ENCODE measurements at places on chromosomes 3 and 15.

DNA sequence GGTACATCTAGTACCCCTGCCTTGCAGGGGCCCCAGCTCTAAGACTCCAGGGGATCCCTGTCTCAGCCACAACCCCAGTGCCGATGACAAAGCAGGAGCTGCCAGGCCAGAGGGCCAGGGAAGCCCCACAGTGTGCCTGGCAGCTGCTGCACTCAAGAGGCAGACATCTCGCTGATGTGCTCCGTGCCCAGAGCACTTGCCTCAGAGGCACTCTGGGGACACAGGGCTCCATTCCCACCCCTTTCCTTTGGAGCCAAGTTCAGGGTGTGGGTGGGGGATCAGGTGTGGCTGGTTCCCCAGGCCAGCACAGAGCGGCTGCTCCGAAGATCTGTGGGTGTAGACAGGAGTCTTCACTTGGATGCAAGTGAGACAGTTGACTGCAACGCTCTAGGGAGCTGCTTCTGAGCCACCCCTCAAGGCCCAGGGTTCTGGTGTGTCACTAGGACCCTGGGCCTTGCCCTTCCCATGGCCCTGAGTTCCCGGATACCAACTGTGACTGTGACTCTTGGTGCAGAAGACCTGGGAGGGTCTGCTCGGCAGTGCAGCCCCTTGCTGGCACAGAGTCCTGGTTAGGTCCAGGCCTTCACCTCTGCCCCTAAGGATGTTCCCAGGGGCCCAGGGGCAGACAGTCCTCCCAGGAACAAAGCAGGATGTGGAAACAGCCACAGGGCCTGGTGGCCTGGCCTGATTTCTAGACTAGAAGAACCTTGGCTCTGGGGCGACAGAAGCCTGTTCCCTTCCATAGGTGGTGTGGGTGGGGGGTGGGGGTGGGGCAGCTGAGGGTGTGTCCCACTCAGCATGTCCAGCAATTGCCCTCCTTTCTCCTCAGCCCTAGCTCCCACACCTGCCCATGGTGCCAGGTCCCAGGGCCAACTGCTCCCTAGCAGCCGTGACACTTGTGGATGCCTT lies 2.5 kb downstream of the NT5DC2 start:
- no peak for DNase-seq

GRCh38 chr3:151403246-151403645 lies 18.7 kb upstream of the P2RY12 start:
- no peak for DNase-seq

GRCh38 chr3:45950686-45951600 lies 7.7 kb downstream of the CXCR6 start:
- no peak for DNase-seq

- DNase-seq, result no peak
These were observed 85.1 kb downstream of the STAG1 start for GRCh38 chr3:136667081-136667480.

DNA sequence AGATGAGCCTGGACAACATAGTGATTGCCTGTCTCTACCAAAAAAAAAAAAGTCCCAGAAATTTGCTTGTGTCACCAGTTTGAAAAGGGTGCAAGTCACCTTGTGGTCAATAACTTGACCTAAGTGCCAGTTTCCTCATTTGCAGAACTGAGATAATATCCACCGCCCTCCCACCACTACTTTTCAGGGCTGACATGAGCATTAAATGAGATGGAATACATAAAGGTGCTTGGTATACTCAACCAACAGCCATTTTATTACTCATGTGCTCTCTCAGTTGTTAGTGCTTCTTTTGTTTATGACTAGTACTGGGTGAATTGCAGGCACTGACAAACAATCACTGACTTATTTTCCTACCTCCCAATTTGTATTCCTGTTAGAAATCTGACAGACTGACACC lies 340.5 kb upstream of the SATB1 start:
- DNase-seq, result no peak

DNA sequence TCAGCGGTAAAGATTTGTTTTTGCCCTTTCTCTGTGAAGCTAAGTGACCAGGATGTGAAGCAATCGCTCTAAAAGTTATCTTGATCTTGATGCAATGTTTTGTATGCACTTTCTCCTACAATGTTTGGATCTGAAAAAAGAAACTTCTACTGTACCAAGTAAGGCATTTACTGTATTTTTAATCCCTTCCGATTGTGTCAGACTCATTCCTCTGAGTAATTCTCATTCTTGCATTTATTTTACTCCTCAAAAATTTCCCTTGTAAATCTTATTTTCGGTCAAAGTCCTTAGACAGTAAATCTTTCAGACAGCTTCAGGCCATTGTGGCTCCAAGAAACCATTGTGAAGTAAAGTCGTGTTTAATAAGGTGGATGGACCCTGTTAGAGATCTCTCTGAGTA lies 141.9 kb downstream of the TP63 start:
- DNase-seq, result no peak

- peak; percentile 89 for DNase-seq
These were observed 539 bp upstream of the MGLL start for GRCh38 chr3:127822682-127823425.

GRCh38 chr3:185511711-185512110 lies 12.9 kb upstream of the TMEM41A start:
- DNase-seq, result no peak

DNA sequence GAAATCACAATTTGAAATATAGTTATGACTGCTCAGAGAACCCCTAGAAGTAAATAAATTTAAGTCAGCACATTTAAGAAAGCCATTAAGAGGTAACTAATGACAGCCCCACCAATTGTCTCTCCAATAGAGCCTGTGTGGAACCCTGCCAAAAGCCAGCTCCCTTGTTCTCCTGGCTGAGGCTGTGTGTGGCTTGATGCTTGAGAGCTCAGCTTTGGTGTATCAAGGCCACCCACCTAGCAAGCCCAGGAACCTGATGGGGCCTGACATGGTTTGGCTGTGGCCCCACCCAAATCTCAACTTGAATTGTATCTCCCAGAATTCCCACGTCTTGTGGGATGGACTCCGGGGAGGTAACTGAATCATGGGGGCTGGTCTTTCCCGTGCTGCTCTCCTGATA lies 106.9 kb downstream of the LRRN1 start:
- DNase-seq, result peak; percentile 33

- no peak for DNase-seq
These were observed 941 bp upstream of the SH3BP5 start for GRCh38 chr3:15333099-15333955.

- DNase-seq, result no peak
These were observed 160.5 kb downstream of the FNDC3B start for GRCh38 chr3:172199850-172200369.

- no peak for DNase-seq
These were observed 406.8 kb upstream of the CBLB start for GRCh38 chr3:106275592-106275991.

DNA sequence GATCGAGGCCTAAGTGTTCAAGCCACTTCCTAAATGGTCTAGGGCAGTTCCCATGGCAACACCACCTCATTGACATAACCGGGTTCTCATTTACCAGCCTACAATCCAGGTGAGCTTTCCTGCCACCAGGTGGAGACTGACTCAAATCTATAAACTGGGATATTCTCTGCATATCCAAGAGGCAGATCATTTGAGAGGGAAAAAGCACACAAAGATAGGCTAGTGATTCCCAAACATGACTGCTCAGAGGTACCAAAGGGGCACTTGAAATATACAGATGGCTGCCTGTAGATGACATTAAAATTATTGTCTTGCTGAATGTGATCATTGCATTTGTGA lies 141.3 kb upstream of the PROK2 start:
- peak; percentile 52 for DNase-seq

DNA sequence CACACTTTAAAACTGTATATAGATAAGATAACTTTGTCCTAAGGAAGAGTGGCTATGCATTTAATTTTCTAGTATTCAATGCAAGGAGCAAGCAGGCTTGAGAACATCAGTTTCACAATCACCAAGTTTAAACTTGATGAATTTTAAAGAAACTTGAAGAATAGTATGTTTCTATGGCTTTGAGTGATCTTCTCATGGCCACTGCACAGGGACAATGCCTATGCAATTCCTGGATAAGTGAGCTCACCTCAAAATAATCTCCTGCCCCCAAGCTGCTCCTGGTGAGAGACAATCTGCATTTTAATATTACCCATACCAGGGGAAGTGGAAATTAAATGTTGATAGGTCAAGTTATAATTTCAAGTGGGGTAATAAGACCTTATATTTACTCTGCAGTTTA lies 376.6 kb upstream of the CBLB start:
- no peak for DNase-seq

DNA sequence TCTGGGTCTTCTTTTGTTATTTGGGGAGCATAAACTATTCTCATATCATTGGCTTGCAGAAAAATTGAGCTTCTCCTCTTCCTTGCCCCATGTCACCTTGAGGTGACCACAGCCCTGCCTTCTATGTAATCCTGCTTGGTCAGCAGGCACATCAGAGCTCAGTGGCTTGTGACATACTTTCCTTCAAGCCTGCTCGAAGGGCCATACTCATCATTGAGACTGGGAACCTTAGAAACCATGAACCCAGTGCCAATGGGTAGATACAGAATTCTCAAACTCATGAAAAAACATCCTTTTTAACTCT lies 3.7 kb upstream of the CCR2 start:
- DNase-seq, result no peak

- peak; percentile 20 for DNase-seq
These were observed 469 bp downstream of the MAP6D1 start for GRCh38 chr3:183824761-183825455.

DNA sequence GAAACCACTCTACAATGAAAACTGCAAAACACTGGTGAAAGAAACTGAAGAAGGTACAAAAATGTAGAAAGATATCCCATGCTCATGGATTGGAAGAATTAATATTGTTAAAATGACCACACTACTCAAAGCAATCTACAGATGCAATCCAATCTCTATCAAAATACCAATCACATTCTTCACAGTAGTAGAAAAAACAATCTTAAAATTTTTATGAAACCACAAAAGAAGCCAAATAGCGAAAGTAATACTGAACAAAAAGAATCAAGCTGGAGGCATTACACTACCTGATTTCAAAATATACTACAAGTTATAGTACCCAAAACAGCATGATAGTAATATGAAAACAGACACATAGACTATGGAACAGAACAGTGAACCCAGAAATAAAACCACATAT lies 36.9 kb downstream of the TXNRD3 start:
- no peak for DNase-seq

- no peak for DNase-seq
These were observed 2.7 kb downstream of the MAP6D1 start for GRCh38 chr3:183822631-183823030.

DNA sequence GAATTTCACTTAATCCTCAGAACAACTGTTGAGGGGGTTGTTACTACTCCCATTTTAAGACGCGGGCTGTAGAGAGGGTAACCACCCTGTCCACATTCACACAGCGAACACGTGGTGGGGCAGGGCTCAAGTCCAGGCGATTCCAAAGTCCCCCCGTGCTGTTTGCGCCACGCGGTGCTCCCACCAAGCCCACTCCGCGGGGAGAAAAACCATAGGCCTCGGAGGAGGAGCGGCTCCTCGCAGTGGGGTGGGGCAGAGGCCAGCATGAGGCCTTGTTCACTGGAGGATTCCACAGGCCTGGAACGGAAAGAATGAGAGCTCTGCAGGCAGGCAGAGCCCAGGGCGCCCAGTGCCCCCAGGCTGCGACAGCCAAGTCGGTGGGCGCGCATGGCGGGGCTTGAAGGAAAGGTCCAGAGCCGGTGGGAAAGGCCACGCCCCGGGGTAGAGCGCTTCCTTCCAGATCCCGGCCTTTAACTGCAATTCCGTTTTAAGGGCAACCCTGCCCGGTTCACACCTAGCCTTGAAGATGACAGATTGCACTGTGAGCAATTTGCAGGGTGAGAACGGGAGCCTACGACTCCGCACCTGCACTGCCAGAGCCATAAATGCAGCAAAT lies 161.8 kb upstream of the TBL1XR1 start:
- DNase-seq, result no peak

DNA sequence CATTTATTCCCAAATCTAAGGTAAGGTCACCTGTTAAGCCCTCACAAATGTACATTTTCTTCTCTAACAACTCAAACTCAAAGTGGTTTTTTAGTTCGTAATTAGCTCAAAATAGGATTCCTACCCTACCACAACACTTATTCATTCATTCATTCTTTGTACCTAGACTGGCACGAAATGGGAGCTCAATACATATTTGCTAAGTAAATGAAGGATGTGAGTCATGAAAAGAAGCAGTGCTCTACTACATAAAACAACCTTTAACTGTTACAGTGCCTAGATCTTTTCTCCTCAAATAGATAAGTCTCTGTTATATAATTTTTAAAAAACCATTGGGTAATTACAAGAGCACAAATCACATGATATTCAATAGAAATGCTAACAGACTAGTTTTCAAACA lies 13.1 kb downstream of the RSL24D1 start:
- no peak for DNase-seq

- DNase-seq, result no peak
These were observed 620.3 kb upstream of the CCDC54 start for GRCh38 chr3:106756901-106757300.

- DNase-seq, result no peak
These were observed 1.5 kb upstream of the CLK3 start for GRCh38 chr15:74613953-74614743.

DNA sequence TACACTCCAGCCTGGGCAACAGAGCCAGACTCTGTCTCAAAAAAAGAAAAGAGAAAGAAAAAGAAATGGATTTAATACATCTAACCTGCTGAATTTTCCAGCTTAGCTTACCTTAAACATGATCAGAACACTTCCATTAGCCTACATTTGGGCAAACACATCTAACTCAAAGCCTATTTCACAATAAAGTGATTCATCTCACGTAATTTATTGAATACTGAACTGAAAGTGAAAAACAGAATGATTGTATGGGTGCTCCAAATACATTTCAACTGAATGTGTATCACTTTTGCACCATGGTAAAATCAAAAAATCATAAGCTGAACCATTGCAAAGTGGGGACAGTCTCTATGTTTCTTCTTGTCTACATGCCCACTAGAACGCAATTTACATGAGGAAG lies 9.0 kb downstream of the PIK3R4 start:
- DNase-seq, result no peak

DNA sequence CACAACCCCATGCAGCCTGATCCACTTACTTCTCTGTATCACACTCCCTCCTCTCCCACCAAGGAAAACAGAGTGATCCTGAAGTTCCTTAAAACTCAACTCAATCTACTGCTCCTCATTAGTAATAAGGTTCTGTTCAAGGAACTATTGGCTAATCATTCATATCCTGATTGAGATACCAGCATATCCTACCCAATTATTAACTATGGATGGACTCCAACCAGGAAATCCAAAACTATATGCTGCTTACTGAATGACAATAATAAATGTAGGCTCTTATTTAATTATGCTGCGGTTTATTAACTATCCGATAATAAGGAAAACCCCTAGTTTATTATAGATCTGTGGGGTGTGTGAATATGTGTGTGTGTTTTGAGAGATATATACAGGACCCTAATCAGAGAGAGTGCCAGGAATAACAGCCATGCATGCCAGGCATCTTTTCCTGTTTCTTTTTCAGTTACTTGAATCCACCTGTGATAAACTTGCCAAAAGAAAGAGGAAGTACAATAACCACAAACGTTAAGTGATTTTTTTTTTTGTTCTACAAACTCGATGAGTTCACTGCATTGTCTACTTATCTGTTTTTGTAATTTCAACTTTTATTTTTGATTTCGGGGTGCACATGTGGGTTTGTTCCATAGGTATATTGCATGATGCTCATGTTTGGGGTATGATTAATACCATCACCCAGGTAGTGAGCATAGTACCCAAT lies 1031.7 kb upstream of the CFAP20DC start:
- no peak for DNase-seq

Data from spinal cord (tissue), 10 donors.